ENCODE measurements at places on chromosomes 4 and X.

DNA sequence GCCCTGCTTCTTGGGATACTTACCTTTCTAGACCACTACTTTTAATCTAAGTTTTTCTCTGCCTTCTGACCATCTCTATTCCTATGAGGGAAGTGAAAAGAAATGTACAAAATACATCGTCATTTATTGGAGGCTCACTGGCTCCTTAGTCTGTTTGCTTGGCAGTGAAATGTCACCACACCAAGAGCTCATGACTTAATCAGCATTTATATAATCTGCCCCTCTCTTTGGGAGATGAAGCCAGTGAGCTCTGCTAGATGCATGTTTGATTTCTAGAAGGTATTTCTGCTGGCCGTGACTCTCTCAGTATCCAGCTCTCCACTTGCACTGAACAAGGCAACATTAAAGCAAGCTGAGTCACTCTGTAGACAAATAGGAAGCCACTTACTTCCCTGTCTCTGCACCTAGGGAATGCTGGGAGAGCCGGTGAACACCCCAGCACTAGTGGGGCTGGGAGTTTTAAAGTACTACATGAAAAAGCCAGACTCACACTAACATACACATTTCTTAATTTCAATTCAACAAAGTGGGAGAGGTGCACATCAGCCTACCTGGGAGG is 79.1 kb downstream of the MID1IP1 start:
- DNase-seq = no peak

DNA sequence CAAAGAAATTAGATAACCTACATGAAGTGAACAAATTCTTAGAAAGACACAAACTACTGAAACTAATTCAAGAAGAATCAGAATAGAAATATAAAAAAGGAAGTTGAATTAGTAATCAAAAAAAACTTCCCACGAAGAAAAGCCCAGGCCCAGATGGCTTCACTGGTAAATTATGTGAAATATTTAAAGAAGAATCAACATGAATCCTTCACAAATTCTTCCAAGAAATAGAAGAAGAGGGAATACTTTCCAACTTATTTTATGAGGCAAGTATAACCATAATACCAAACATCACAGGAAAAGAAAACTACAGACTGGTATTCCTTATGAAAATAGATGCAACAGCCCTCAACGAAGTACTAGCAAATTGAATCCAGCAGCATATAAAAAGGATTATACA is 30.7 kb downstream of the MOSPD2 start:
- DNase-seq = no peak

DNA sequence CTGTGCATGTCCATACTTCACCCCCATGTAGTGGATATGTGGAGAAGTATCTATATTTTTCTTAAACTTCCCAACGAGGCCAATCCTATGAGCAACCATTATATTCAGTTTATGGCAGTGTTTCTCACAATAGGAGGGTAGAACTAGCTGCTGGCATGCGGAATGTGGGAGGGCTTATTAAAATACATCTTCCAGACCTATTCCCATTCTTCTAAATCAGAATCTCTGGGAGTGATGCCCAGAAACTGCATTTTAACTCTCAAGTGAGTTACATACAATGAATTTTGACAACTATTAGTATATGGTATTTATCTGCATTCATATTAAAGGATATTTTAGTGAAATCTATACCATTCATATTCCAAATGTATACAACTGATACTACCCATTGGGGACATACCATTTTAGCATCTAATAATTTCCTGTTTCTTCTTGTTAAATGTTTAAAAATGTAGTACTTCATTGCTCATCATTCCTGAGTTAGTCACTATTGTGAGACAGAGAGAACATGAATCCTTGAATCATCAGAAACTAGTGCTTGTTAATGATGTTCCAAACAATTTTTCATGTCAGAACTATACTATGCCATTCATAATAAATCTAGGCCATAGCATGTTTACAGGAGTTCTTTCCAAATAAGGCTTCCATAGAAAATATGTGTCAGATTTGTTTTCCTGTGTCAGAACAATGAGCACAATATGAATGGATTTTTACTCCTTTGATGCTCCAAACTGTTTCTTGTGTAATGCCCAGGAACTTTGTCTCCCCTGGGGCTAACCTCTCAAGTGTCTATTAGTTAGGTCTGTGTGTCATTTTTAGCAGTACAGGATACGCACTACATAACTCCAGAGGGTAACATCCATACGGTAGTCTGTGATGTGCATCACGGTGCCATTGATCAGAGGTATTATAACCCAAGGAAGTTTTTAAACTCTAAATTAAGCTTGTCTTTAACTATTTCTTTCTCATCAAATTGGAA is 198.8 kb upstream of the BMP3 start:
- DNase-seq = no peak

DNA sequence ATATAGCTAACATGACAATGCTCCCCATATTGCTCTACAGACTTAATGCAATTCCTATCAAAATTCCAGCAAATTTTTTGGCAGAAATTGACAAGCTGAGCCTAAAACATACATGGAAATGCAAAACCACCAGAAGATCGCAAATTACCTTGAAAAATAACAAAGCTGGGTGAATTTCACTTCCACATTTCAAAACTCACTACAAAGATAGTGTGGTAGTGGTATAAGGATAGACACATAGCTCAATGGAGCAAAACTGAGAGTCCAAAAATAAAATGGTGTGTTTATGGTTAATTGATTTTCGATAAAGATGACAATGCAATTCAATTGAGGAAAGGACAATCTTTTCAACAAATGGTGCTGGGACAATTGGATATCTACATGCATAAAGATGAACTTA is 65.8 kb downstream of the SLC9A7 start:
- DNase-seq = no peak

GRCh38 chr4:38752941-38753806 is 29.6 kb downstream of the TLR10 start:
- peak; percentile 49 for DNase-seq

GRCh38 chr4:80731436-80731835 is 299.1 kb upstream of the BMP3 start:
- DNase-seq = no peak

Data from progenitor cell of endocrine pancreas (in vitro differentiated cells).